ENCODE measurements at places on chromosomes 7 and 10. TPM values are rescaled to one million over a fixed set of nuclear protein-coding genes. Genes with fewer than 3 reads are reported as not detected.

Gene ST8SIA6
- not detected for total RNA-seq

Gene FAM24B
- 16.5 TPM for total RNA-seq

Gene TMEM254
- 19.6 TPM for total RNA-seq

Gene HOXA6
- 1.9 TPM for total RNA-seq

Gene ITIH2
- 0.27 TPM for total RNA-seq

Gene YWHAG
- total RNA-seq = 261 TPM

Gene FOXI2
- total RNA-seq = not detected

Gene FKBP6
- total RNA-seq = not detected

Gene ACTL6B
- total RNA-seq = not detected

Gene SHOC2
- 16.4 TPM for total RNA-seq

Gene FAM221A
- 0.60 TPM for total RNA-seq

Gene HMX2
- total RNA-seq = not detected

Gene ADRA2A
- not detected for total RNA-seq

Gene OR13A1
- not detected for total RNA-seq

Gene CFAP58
- 0.36 TPM for total RNA-seq

Gene KAZALD1
- 2.3 TPM for total RNA-seq

Gene RNF133
- not detected for total RNA-seq

Gene KLF14
- total RNA-seq = not detected

Gene FOXP2
- not detected for total RNA-seq

Gene PYROXD2
- 4.1 TPM for total RNA-seq

Gene ARHGEF5
- total RNA-seq = 1.6 TPM

Gene TMEM196
- not detected for total RNA-seq

Gene MKX
- total RNA-seq = not detected

Gene ASNS
- 60.8 TPM for total RNA-seq
